ENCODE measurements at places on chromosomes 5 and 9.

GRCh38 chr5:67133776-67134175, 62.8 kb downstream of the CD180 start:
- no peak for DNase-seq

- DNase-seq = no peak
These were observed 10.8 kb upstream of the KIF27 start for GRCh38 chr9:83932011-83932410.

- DNase-seq = no peak
These were observed 218.1 kb upstream of the TRIM32 start for GRCh38 chr9:116468793-116469527.

DNA sequence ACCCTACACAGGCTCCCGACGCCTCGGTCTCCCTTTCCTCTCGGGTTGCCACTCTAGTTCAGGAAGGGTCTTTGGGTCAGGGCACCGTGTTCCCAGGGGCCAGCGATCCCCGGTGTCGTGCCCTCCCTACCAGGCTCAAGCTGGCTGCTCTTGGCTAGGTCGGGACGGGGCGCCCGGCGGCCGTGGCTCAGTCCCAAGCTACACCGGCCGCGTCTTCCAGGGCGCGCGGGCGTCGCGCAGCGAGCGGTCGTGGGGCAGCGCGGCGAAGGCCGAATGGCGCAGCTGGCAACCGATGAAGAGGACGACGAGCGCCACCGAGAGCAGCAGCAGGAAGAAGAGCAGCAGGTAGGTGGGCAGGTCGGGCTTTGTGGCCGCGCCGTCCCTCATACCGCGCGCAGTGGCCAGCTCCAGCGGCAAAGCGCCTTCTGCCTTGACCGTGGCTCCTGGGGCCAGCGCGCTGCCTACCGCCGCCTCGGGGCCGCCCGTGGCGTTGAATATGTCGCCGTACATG, 892 bp downstream of the SMIM32 start:
- no peak for DNase-seq

DNA sequence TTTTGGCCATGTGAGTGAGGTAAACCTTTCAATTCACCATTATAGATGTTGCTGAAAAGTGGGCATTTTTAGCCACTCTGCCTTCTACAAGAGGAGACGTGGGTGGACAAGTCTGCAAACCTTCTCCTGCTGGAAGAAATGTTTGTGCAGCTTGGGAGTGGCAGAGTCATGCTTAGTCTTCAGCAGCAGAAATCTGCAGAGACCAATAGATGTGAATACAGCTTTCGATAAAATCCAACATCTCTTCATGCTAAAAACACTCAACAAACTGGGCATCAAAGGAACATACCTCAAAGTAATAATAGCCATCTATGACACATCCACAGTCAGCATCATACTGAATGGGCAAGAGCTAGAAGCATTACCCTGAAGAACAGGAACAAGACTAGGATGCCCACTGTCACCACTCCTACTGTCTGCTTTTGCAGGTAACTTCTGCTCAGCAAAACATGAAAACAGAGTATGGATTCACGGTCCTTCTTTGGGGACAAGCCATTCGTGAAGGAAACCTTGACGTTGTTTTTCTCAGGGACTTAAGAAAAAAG, 91.3 kb downstream of the RALGPS1 start:
- DNase-seq = no peak

- DNase-seq = no peak
These were observed 229.8 kb upstream of the TARS1 start for GRCh38 chr5:33210978-33211377.

DNA sequence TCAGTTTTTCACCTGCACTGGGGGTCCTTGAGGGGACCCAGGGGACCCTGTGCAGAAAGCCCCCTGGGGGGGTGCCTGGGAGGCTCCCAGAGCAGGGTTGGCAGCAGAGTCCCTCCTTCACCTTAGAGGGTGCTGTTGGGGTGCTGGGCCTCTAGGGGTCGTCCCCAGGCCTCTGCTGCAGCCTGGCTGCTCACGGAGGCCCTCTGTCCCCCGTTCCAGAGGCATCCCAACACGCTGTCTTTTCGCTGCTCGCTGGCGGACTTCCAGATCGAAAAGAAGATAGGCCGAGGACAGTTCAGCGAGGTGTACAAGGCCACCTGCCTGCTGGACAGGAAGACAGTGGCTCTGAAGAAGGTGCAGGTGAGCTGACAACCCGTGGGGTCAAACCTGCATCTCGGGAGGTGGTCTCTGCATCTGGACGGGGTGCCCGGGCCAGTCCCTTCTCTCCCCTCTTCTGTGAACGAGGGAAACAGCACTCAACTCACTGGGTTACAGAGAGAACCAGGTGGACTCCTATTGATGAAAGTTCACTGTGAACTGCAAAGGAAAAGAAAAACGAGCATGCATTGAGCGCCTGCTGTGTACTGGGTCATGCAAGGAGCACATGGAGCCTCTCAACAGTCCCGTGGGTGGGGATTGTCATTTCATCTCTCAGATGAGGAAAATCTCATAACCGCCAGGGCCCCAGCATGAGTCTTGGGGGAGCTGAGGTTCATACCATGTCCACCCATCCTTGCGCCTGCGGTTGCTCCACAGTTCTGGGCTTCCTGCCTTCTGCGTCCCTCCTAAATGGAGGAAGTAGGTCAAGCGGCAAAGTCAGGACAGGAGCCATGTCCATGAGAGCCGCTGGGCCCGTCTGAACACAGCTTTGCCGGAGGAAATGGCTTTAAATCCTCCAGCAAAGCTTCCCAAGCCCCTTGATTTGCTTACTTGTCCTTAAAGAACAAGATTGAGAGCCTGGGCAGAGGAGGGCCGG, 54.8 kb downstream of the NEK6 start:
- DNase-seq = peak; percentile 31

- no peak for DNase-seq
These were observed 20.5 kb downstream of the RGMB start for GRCh38 chr5:98794001-98794400.

GRCh38 chr5:21644032-21644431, 1209.1 kb downstream of the CDH12 start:
- no peak for DNase-seq

DNA sequence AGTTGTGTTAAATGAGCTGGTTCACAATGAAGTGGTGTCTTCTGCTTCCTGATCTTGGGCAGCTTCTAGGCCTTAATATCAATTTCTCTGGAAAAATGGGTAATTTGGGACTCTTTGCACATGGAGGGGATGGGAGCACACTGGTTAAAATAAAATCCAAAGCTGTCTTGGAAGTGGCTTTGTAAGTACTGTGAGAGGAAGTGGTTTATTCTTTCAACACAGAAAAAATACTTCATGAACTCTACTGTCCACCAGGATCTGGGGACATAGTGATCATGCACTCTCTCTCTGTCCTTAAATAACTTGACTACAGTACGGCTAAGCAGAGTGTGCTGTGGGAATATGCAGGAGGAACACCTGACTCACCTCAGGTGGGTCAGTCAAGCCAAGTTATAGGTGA, 2.4 kb downstream of the PCYOX1L start:
- DNase-seq = no peak

DNA sequence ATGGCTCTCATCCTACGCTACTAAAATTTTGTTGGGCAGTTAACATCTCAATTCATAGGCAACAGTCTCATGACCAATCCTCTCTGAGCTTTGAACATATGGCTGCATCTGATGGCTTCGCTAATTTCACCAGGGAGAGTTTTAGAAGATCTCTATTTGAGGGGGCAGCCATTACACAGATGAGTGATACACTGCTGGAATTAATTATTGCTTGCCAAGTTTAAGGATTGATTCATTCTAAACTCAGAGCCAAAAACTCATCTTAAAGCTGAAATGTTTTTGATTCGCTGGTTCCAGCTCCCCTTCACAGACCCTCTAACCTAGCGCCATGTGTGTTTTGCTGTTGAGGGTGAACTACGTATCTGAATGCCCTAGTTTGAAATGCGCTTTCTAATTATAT, 519.9 kb upstream of the WWC1 start:
- DNase-seq = no peak

DNA sequence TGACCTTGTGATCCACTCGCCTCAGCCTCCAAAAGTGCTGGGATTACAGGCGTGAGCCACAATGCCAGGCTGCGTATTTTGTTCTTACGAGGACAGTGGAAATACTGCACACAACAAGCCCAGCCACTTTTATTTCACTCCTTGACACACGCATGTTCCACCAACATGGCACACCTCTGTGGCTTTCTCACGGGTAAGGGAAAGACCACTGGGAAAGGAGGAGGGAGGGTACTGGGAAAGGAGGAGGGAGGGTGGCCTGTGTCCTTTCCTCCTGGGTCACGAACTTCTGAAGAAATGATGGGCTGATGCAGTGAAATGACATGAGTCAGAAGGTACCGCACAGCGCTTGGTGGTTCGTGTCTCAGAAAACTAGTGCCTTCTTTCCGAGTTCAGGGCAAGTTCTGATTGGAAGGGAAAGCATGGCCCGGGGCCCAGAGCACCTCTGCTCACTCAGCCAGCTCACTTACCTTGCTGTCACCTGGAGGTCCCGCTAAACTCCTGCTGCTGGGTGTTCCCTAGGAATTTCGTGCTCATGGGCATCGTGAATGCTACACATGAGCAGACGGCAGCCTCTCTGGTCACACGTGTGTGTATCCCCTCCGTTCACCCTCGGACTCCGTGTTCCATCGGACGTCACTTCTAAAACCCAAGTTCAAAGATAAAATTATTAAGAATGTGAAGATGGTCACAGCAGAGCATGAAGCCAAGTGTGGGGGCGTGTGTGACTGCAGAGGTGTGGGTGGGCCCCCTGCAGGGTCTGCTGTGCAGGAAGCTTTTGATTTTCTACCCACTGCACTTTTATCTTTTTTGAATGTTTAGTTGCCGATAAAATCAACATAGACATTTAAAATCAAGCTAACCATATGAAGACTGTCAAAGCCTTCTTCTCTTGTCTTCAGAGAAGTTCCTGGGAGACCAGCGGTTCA, 42.9 kb downstream of the LAMC3 start:
- DNase-seq = no peak

DNA sequence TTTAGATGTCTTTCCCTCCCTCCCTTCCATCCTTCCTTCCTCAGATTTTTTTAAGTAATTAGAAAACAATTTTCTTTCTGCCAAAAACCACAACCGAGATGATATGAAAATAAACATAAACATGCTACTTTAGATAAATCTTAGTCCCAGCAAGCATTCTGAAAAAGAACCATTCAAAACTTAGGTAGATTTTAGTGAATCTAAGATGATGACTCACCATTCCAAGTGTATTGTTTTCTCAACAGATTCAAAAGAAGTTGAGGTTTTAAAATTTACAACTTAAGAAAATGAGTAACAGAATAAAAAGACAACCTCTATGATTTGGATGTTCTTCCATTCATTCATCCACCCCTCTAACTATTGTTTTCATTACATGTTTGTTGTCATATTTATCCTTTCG, 465.1 kb downstream of the PDE4D start:
- DNase-seq = no peak

DNA sequence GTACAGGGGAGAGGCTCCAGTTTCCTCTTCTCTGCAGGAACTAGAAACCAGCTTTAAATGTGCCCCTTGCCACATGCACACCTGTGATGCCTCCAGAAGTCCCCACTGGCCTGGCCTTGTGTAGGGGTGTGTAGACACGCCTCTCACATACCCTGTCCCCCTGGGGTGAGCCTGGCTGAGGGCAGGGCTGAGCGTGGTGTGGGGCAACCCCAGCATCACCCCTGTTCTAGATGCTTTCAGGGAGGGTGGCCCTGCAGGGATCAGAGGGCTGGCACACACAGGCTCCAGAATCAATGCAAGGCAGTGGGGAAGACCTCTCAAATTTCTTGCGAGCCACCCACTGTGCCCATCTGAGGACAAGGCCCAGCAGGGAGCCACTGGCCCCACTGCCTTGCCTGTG, 54.7 kb downstream of the NXNL2 start:
- DNase-seq = no peak

- no peak for DNase-seq
These were observed 13.2 kb downstream of the TICAM2 start for GRCh38 chr5:115589043-115589442.

- no peak for DNase-seq
These were observed 481.4 kb downstream of the CHSY3 start for GRCh38 chr5:130385656-130386055.

GRCh38 chr9:32128546-32128945, 255.9 kb upstream of the ACO1 start:
- DNase-seq = peak; percentile 14

- no peak for DNase-seq
These were observed 11.0 kb downstream of the LHX3 start for GRCh38 chr9:136193891-136194279.

DNA sequence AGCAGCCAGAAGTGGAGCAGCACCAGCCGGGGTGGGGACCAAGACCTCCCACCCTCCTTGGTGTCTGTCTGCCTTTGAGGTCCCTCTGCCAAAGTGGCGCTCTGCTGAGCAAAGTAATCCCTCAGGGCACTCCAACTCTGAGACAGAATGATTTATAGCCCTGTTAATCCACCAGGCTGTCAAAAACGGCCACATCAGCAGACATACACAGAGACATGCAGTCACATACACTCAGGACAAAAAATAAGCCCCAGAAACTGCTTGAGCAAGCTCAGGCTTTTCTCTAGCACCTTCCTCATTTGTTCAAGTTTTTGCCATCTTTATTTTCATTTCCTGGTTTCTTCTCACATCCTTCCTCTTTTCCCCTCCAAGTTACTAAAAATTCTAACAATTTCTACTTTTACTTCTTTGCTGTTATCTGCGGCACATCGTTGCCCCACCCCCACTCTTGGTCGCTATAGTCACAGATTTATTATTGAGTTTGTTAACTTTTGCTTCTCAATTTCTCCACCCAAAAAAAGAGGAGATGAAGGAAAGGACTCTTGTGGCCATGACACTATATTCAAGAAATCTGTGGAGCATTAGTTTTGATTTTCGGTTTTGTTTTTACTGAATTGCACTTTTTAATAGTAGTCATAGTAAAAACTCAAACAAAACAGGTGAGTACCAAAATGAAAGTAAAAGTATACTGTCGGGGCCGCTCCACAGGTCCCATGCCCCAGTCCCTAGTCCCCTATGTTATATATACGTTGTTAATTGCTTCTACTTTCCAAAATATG, 17.4 kb upstream of the ADRB2 start:
- peak; percentile 84 for DNase-seq

GRCh38 chr5:89457411-89458331, 574.7 kb upstream of the MEF2C start:
- no peak for DNase-seq

GRCh38 chr9:118268046-118268445, 563.8 kb downstream of the TLR4 start:
- DNase-seq = no peak

- peak; percentile 92 for DNase-seq
These were observed 7.6 kb downstream of the PTCH1 start for GRCh38 chr9:95508968-95509850.

DNA sequence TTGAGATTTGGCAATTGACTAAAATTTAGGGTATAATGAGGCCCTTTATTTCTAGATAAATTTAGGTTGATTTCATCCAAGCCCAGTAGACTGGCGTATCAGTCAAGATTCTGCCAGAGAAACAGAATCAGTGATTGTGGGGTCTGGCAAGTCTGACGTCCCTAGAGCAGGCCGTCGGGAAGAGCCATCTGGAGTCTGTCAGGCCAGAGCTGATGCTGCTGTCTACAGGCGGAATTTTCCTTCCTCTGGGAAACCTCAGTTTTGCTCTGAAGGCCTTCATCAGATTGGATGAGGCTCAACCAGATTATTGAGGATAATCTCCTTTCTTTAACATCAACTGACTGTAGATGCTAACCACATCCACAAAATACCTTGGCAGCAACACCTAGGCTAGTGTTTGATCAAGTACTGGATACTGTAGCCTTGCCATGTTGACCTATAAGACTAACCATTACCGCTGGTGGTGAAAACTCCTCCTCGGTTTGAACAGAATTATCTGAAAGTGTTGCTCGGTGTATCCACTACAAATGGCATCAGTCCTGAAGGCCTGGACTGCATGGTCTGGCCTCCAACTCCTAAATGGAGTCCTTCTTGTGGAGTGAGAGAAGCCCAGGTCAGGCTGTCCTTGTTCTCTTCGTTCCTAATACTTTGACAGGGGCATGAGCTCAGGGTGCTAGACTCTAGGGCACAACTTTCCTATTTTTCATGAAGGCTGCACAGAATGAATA, 83.2 kb upstream of the ANKH start:
- peak; percentile 85 for DNase-seq
